NCI-H2171 treated with DMSO at 0.1 percent for 48 hours (cell line): ENCODE measurements at places on chromosomes 5 and 9.
A peak's percentile ranks its signal among the peaks of the same experiment; 100 is the strongest.

- DNase-seq: no peak
Observed at GRCh38 chr5:177382423-177383029, 1.7 kb upstream of the SLC34A1 start.

DNA sequence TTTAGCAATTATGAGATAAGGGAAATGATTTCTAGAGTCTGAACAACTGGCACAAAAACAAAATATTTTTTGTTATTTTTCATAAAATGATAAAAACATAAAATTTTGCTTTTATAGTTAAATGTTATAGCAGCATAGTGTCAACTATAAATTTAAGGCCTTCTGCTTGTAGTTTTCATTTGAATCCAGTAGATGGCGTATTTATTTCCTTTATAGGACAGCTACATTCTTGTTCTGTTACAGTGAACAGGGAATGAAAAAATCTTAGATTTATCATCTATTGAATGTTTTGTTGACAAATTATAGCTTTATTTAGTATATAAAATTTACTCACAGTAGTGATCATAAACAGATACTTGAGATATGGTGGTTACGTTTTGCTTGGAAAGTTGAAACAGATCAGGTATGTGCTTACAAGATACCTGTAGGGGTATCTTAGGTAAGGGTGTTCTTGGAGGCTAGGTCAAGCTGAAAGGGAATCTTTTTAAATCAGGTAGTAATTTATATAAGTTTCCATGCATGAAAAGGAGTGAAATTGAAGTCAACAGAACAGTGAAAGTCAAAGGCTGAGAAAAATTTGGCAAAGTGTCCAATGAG is 239.3 kb upstream of the GRIN3A start:
- DNase-seq: peak; percentile 67

GRCh38 chr9:75001719-75002421 is 26.2 kb downstream of the CARNMT1 start:
- peak; percentile 70 for DNase-seq

GRCh38 chr9:106956971-106957370 is 94.0 kb downstream of the ZNF462 start:
- DNase-seq: no peak

DNA sequence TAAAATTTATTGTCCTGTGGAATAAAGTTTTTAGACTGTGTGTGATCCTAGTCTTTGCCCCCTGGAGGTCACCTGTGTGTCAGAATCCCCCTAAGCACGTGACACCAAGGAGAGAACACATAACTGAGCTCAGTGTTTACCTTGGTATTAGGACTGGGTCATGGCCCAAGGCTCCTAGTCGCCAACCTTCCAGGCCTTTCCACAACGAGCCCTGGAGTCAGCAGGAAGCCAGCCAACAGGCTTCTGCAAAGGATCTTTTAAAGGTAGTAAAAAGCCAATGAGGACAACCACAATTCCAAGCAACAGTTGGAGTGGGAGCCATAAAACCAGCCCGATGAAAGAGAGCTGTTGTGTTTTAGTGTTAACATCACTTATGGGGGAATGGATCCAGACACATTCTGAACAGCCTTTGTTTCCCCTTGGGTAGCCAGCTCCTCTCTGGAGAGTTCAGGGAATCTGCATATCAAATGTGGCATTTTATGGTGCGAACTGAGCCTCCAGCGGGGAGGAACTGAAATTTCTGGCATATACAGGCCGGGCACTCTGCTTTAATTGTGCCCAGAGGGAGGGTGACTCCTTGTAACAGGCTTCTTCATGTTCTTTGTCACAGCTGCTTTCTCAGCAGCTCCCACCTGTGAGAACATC is 239.9 kb downstream of the FSTL4 start:
- DNase-seq: no peak

DNA sequence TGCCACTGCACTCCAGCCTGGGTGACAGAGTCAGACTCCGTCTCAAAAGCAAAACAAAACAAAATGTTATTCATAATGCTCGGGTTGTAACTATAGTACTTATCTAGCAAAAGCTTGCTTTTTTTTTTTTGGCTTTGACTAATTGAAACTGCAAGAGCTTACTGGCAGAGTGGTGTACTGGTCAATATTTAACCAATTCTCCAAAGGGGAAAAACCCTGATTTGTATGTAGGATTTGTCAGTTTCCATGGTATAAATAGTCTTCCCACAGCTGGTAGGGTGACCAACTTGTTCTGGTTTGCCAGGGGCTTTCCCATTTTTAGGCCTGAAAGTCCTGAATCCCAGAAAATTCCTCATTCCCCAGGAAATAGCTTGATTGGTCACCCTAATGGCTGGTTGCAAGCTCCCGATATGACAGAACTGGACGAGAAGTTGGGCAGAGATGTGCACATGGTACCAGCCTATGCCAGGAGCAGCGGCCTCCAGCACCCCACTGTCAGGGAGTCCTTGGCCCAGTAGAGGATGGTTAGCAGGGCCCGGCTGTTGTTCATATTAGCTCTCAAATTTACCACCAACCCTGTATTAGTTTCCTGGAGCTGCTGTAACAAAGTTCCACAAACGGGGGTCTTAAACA is 58.0 kb downstream of the FXN start:
- no peak for DNase-seq

DNA sequence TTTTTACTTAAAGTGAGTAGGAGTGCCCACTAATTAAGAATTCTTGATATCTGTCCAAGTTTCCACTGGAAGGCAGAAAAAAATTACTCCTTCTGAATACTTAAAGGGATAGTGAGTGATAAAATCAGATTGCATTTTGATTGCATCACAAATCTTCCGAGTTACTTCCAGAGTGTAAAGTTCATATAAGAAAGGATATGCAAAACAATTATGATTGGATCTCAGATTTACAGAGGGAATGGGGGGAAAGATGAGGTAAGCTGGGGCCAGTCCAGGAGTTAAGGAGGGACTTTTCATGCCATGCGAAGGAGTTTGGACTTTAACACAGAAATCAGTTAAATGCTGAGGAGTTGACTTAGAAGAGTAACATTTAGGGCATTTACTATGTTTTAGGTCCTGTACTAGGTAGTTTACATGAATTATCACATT is 9.3 kb upstream of the RNF145 start:
- no peak for DNase-seq

GRCh38 chr5:168740811-168741213 is 161.6 kb upstream of the PANK3 start:
- DNase-seq: no peak

GRCh38 chr5:135079760-135080159 is 45.7 kb upstream of the PITX1 start:
- no peak for DNase-seq

DNA sequence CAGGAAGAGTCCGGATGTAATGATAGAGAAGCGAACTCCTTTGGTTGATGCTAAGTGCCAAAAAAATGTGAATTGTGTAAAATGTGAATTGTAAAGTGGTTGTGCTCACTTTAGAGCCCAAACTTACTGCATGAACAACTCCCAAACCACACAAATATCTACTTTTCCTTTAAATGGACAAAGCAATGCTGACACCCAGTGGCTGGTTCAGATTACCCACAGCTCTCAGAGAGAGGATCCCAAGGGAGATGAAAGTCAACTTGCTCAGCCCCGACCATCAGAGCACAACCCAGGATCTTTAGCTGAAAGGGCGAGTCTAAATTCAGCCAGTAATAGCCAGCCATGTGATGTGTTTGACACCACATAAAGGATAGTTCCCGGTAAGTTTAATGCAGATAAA is 133.7 kb downstream of the NMUR2 start:
- peak; percentile 6 for DNase-seq

- no peak for DNase-seq
Observed at GRCh38 chr5:17400724-17401469, 97.1 kb upstream of the TAF11L2 start.

GRCh38 chr5:179818746-179819295 is 1.9 kb upstream of the SQSTM1 start:
- DNase-seq: peak; percentile 35

DNA sequence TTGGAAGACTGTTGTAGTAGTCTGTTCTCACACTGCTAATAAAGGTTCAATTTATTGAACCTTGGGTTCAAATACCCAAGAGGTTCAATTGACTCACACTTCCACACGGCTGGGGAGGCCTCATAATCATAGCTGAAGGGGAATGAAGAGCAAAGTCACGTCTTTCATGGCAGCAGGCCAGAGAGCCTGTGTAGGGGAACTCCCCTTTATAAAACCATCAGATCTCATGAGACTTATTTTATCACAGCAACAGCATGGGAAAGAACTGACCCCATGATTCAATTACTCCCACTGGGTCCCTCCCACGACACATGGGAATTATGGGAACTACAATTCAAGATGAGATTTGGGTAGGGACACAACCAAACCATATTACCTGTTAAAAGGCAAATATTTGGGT is 268.2 kb downstream of the TMEM167A start:
- DNase-seq: no peak

DNA sequence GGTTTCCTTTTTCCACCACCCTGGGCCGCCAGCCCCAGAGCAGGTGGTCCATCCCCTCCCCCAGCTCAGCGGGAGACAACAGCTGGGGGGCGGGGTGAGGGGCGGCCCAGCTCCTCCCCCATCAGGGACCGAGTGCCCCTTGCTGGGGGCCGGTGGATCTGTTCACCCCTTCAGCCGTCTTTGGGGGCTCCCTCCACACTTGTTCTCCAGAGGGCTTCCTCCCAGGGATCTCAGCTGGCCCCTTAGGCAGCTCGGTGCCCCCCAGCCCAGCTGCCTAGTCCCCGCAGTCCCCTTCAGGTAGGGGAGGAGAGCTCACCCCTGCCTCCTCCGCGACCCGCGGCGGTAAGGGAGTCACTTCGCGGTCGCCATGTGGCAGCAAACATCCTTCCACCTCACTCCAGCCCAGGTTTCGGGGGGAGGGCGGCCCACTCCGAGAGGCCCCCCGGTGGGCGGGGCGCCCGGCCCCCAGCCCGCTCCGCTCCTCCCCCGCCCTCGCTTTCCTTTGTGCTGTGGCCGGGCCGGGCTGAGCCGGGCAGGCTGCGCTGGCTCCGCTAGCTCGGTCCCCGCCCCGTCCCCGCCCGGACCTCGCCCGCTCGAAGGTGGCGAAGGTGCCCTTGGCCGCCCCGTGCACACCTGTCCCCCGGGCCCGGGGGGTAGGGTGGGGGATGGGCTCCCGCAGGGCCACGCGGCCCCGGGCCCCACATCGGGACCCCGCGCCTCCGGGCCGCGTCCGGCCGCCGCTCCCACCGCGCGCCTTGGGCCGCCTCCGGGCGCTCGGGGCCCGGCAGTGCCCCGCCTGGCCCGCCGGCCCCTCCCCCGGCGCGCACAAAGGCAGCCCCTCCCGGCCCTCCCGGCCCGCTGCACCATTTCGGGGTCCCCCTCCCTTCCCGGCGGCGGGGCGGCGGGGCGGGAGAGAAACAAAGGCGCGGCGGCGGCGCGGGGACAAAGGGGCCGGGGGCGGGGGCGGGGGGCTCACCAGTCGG is 683 bp downstream of the DBN1 start:
- DNase-seq: peak; percentile 50

- DNase-seq: no peak
Observed at GRCh38 chr9:92245005-92245797, 48.3 kb downstream of the IARS1 start.

DNA sequence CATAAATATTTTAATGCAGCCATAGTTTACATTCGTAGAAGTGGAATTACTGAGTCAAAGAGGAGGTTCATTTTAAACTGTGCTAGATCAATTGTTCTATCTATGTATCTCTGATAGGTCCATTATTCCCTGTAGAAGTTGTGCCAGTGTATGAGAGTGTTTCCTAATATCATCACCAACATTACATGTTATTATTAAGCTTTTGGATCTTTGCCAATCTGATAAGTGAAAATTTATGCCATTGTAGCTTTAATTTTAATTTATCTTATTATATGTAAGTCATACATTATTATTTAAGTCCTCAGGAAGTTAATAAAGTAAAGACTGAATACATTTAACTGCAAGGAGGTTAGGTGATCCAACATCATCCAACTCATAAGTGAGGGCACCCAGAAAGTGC is 10.9 kb upstream of the GAS1 start:
- no peak for DNase-seq

DNA sequence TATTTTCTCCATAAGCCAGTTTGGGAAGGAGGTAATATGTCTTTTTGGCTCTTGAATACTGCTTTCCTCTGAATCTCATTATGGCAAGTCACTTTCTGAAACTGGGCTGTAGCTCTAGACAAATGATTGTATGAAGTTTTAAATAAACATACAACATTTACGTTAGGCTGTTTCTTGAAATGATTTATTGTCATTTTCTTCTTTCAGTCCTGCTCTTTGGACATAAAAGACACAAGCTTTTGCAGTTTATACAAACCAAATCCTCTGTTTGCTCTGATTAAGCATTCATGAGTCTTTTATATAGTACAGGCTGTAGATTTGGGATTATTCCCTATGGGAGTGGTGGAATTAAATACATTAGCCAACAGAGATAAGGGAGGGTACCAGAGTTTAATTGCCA is 139.7 kb downstream of the CEP120 start:
- DNase-seq: no peak

GRCh38 chr9:105403552-105404248 is 44.1 kb upstream of the FSD1L start:
- DNase-seq: no peak

DNA sequence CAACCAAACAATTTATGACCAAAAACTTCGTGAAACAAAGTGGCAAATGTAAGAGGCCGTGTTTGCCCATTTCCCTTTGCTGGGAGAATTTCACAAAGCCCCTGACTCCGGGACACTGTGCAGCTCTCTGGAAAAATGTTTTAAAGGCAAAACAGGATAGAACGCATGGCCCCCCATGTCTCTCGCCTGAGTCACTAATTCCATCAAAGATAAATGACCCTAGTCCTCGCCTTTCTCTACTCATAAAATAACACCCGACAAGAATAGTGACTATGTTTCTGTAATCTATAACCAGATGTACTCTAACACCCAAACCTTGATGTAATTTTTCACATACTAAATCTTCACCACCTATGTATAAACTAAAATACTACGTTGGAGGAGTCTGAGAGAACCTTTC is 55.7 kb upstream of the SAP30L start:
- no peak for DNase-seq
